HCT116 (cell line): ENCODE measurements at places on chromosomes 6 and 20. TPM values are rescaled to one million over a fixed set of nuclear protein-coding genes. Genes with fewer than 3 reads are reported as not detected.

DNA sequence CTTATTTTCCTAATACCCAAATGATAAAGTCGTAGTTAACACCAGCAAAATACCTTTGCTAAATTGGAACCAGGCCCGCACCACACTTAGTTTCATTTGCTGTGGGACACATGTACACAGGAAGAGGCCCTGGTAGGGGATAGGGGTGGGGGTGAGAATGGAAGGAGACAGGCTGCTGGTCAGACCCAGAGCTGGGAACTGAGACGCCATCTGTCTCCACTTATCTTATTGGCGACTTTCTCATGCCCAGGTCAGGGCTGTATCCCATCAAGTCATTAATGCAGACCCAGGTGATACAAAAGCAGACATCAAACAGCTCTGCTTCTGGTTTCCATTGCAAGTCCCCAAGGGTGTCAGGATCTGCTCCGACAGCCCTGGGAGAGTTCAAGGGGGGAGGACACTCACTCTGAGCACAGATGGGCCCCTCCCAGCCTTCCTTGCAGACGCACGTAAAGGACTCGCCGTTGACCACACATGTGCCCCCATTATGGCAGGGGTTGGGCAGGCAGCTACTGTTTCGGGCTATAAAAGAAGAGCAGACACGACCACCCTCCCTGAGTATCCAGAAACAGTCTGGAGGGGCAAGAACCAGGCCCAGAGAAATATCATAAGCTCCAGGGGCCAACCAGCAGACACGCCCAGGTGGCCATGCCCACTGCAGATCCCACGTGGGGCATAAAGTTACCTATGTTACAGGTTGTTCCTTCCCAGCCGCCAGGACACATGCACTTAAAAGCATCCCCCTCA, 29.2 kb downstream of the JAG1 start:
- no peak for DNase-seq
- no peaks in the 10 kb centered on the region for H3K27me3 ChIP-seq
- H3K36me3 ChIP-seq = peaks cover 90% of the 10 kb centered on the region
- H3K27ac ChIP-seq = no peak overlapping the region

- no peak for DNase-seq
- H3K4me3 ChIP-seq = no peak overlapping the region
- H3K4me1 ChIP-seq = no peaks in the 10 kb centered on the region
- peaks cover 28% of the 10 kb centered on the region for H3K36me3 ChIP-seq
Observed at GRCh38 chr6:7283676-7284075, 29.3 kb downstream of the SSR1 start.

DNA sequence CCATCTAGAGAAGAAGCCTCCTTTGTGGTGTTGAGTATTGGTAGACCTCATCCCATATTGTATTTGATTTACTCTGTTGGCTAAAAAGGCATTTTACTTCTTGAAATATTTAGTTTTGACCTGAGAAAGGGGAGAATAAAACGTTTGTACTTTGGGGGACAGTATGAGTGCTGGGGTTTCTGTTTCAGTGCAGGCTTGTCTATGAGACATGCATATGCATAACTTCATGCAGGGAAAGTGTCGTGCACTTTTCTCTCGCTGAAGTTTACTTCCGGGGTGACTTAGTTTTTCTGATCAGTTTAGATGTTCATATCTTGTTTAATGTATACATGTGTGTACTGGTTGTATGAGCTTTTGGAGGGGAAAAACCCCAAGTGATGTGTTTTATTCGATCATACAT, 59.5 kb downstream of the UTRN start:
- no peaks in the 10 kb centered on the region for H3K27me3 ChIP-seq
- H3K27ac ChIP-seq = no peak overlapping the region
- no peaks in the 10 kb centered on the region for H3K36me3 ChIP-seq
- no peak for DNase-seq
- peaks cover 41% of the 10 kb centered on the region; the same call in 1 of the 2 replicates for H3K4me1 ChIP-seq

GRCh38 chr20:11401988-11402387, 515.7 kb upstream of the BTBD3 start:
- H3K27ac ChIP-seq = no peak overlapping the region
- H3K4me3 ChIP-seq = no peak overlapping the region
- H3K4me1 ChIP-seq = no peaks in the 10 kb centered on the region
- H3K27me3 ChIP-seq = no peaks in the 10 kb centered on the region
- no peaks in the 10 kb centered on the region for H3K36me3 ChIP-seq

DNA sequence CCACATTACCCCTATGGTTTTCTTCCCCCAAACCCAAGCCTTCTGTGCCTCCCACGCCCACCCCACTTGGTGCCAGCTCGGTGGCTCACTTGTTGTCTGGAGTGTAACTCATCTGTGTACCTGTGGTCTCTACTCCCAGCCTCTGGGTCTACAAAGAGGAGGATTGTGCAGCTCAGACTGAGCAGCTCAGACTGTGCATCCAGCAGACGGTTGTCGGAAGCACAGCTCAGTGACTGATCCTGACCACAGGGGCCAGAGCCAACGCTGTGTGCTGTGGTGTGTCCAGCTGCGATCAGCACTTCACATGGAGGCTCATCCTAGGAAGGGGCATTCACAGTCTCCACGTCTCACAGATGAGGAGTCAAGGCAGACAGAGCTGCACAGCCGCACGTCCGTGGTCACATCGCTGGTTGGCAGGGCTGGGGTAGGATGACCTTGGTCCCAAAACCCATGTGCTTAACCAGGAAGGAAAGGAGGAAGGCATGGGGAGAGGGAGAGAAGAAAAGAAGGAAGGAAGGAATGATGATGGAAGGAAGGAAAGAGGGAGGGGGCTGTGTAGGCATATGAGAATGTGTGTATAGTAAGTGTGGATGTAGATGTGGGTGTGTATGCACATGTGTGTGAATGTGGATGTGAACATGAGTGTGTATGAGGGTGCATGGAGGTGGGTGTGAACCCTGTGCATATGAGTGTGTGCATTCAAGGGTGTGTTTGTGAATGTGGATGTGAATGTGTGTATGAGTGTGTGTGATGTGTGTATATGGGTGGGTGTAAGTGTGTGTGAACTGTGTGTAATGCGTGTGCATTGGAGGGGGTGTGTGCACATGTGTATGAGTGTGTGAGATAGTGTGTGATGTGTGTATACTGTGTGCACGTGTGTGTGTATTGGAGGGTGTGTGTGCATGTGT, 28.2 kb upstream of the STX16 start:
- H3K4me3 ChIP-seq = peak overlapping the region; percentile 27; the same call in 1 of the 2 replicates
- H3K4me1 ChIP-seq = peaks cover 37% of the 10 kb centered on the region
- no peaks in the 10 kb centered on the region for H3K36me3 ChIP-seq
- no peak overlapping the region for H3K27ac ChIP-seq
- no peaks in the 10 kb centered on the region for H3K27me3 ChIP-seq
- no peak for DNase-seq

GRCh38 chr6:31115941-31116560, 1.5 kb downstream of the PSORS1C1 start:
- peak overlapping the region; percentile 83 for H3K27ac ChIP-seq
- no peaks in the 10 kb centered on the region for H3K36me3 ChIP-seq
- peak overlapping the region; percentile 64; the same call in 1 of the 2 replicates for H3K4me3 ChIP-seq
- DNase-seq = no peak
- peaks cover 42% of the 10 kb centered on the region for H3K4me1 ChIP-seq

DNA sequence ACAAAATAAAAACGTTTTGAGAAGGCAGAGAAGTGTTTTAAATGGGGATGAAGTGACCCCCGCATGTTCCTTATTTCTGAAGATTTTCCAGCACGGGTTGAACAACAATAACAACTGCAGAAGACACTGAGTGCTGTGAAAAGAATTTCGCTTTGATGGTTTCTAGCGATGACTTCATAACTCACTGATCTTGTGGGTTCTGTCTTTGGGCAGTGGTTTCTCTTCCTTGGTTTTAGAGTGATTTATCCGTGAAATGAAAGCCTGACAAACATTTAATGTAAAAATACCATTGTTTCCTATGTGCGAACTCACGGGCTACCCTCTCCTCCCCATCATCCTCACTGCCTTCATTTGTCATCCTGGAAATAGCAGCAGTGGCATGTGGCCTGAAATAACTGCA, 793.9 kb downstream of the QKI start:
- DNase-seq = no peak
- no peak overlapping the region for H3K4me3 ChIP-seq
- H3K4me1 ChIP-seq = no peaks in the 10 kb centered on the region
- H3K27ac ChIP-seq = no peak overlapping the region

- no peaks in the 10 kb centered on the region for H3K4me1 ChIP-seq
- DNase-seq = peak; percentile 51
- no peaks in the 10 kb centered on the region for H3K36me3 ChIP-seq
- no peaks in the 10 kb centered on the region for H3K27me3 ChIP-seq
Observed at GRCh38 chr6:159151266-159151855, 17.8 kb upstream of the FNDC1 start.

DNA sequence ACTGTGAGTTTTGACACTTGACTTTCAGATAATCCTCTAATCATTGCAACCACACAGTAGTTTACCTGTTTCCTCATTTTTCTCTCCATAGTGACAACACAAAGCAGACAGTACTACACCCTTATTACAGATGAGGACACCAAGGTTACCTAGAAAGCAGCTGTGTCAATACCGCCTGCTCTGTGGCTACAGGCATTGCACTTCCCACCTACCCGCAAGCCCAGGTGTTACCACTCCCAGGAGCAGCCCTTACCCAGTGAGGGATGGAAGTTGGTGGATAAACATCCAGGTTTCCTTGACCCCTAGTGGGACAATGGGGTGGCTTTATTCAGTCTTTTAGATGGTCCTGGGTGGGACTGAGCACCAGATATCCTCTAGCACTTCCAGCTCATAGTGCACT, 503.6 kb downstream of the PTPRT start:
- DNase-seq = no peak
- no peaks in the 10 kb centered on the region for H3K36me3 ChIP-seq
- H3K4me1 ChIP-seq = no peaks in the 10 kb centered on the region
- H3K27me3 ChIP-seq = no peaks in the 10 kb centered on the region
- H3K4me3 ChIP-seq = no peak overlapping the region
- H3K27ac ChIP-seq = no peak overlapping the region

DNA sequence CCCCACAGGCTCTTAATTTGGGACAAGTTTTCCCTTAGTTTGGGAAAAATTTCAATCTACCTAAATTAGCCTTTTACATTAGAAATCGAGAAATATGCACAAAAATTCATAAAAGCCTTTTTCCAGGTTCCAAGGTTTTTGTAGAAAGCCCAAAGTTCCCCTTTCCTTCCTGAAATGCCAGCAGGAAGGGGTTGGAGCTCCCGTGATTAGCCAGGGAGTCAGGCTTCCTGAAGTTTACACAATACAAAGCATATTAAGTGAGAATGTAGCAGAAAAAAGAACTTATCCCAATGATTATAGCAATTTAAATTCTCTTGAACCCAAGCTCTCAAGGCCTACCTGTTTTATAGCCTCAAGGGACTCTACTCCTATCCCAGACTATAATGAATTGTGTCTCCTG, 39.1 kb downstream of the SYNJ2 start:
- H3K27ac ChIP-seq = no peak overlapping the region
- H3K4me3 ChIP-seq = no peak overlapping the region
- peaks cover 19% of the 10 kb centered on the region for H3K4me1 ChIP-seq
- DNase-seq = no peak

GRCh38 chr6:18406955-18407749, 20.0 kb downstream of the RNF144B start:
- no peak overlapping the region for H3K4me3 ChIP-seq
- no peak for DNase-seq
- H3K36me3 ChIP-seq = no peaks in the 10 kb centered on the region
- no peak overlapping the region for H3K27ac ChIP-seq
- no peaks in the 10 kb centered on the region for H3K27me3 ChIP-seq

DNA sequence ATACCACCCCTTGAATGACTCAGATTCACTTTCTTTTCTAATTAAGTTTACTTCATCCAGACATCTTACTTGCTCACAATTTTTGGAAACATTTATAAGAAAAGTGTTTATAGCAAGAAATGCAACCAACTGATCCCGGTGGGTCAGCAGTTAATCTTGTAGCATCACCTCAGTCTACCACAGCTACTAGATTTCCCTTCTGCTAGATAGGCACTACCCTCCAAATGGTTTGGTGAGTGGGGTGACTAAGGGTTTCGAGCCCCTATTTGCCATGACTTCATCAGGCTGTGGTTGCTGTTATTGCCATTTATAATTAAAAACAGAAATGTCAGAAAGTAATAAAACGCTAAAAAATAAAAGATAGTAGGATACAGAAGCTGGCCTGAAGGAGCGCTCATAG, 930.1 kb upstream of the GJE1 start:
- DNase-seq = no peak
- no peak overlapping the region for H3K27ac ChIP-seq
- H3K4me1 ChIP-seq = no peaks in the 10 kb centered on the region

- no peak for DNase-seq
- peak overlapping the region; percentile 98; the same call in 1 of the 2 replicates for H3K27ac ChIP-seq
- peaks cover 12% of the 10 kb centered on the region for H3K36me3 ChIP-seq
Observed at GRCh38 chr6:41074692-41075436, 2.1 kb downstream of the NFYA start.

DNA sequence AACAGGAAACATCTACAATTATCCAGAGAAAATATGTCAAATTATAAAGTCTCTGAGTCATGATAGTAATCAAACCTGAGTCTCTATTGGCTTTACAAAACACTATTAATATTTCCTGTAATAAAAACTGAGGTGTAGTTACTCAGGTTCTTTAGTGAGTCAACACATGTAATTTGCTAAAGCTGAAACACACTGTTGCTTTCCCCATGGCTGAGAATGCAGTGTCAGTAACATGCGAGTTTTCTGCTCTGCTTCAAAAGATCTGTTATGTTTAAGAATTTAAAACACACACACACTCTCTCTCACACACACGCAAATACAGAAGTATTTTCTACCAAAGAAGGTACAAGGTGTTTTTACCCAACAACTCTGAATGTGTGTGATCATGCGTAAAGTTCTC, 38.6 kb downstream of the ATXN1 start:
- no peak overlapping the region for H3K4me3 ChIP-seq
- no peaks in the 10 kb centered on the region for H3K27me3 ChIP-seq
- H3K27ac ChIP-seq = peak overlapping the region; percentile 15; the same call in 1 of the 2 replicates
- DNase-seq = no peak

DNA sequence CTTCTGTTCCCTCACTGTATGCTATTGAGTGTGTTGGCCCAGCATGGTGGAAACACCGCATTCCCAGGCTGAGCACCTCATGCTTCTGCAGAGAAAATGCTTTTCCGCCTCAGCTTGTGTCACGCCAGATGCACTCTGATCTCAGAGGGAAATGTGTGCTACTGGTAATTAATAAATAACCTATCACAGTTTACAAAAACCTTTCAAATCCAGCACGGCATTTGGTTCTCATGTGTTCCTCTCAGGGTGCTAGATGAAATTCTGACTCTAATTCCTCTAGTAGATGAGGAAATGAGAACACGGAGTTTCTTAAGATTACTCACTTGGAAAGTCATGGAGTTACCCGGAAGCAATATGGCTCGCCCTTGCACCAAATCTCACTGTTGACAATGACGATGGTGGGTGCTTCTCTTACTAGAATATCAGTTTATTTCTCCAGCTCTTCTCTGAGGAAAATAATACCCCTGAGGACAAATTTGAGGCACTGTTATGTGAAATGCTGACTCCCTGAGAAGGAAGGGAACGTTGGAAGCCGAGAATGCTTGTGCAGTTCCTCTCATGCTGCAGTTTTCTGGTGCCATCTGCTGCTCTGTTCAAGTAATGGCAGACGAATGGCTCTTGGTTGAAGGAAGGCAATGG, 116.6 kb downstream of the RNF144B start:
- DNase-seq = peak; percentile 61
- no peak overlapping the region for H3K27ac ChIP-seq
- H3K27me3 ChIP-seq = no peaks in the 10 kb centered on the region
- no peaks in the 10 kb centered on the region; the same call in 1 of the 2 replicates for H3K4me1 ChIP-seq
- H3K36me3 ChIP-seq = no peaks in the 10 kb centered on the region

GRCh38 chr20:24838546-24839535, 110.2 kb upstream of the CST7 start:
- H3K27me3 ChIP-seq = peaks cover 43% of the 10 kb centered on the region
- no peak overlapping the region for H3K4me3 ChIP-seq
- H3K27ac ChIP-seq = no peak overlapping the region

The CTAGE9 gene
- not detected for total RNA-seq

The L3MBTL1 gene
- total RNA-seq = 21.6 TPM

The TSHZ2 gene
- total RNA-seq = 0.07 TPM

The FAXC gene
- 4.7 TPM for total RNA-seq
